Activated T-helper 17 cell treated with anti-CD3 and anti-CD28 coated beads, Interleukin-2, amount 50 U/mL, for 72 hours (primary cell): ENCODE measurements at places on chromosomes 6 and 20. TPM values are rescaled to one million over a fixed set of nuclear protein-coding genes. Genes with fewer than 3 reads are reported as not detected.
A peak's percentile ranks its signal among the peaks of the same experiment; 100 is the strongest.

GRCh38 chr6:41780551-41781365, at the start of gene PRICKLE4:
TSS of gene PRICKLE4 (plus strand) at chr6:41780782. CDS start at chr6:41783474, 2,692 bp downstream.
- ATAC-seq, result no peak

- ATAC-seq, result no peak
Observed at GRCh38 chr6:144284478-144284782, 705 bp upstream of the UTRN start.

- no peak for ATAC-seq
Observed at GRCh38 chr6:80091506-80091905, 15.0 kb upstream of the BCKDHB start.

BEND6 gene
- not detected for total RNA-seq

GRCh38 chr20:9400171-9401025, 114.0 kb upstream of the LAMP5 start:
- ATAC-seq, result no peak

RAE1 gene
- total RNA-seq, result 48.3 TPM

PGC gene
- not detected for total RNA-seq

C20orf141 gene
- not detected for total RNA-seq

GPX5 gene
- total RNA-seq, result not detected

GRCh38 chr6:35970181-35970580, 49.3 kb upstream of the SRPK1 start:
- ATAC-seq, result peak; percentile 24

DNA sequence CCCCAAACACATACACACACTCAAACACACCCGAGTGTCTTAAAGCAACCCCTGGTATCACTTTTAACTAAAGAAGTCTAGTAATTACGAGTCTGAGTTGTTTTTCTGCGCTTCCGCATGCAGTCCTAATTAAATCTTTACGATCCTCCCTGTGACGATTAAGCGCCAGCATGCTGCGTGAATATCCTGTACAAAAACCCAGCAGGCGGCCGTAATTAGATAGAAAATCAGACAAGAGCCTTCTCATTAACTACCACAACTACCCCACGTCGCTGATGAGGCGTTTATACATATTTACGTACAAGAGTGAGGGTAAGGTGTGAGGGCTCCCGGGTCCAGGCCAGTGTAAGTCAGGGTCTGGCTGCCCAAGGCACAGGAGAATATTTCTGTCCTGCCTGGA, 8.1 kb downstream of the TFAP2B start:
- no peak for ATAC-seq

- ATAC-seq, result no peak
Observed at GRCh38 chr6:49919935-49920644, 43.9 kb downstream of the DEFB114 start.

- ATAC-seq, result no peak
Observed at GRCh38 chr6:106048336-106048735, 37.8 kb upstream of the PRDM1 start.

C20orf202 gene
- not detected for total RNA-seq

- ATAC-seq, result no peak
Observed at GRCh38 chr6:116373940-116374339, 3.2 kb downstream of the DSE start.

MICA gene
- 16.2 TPM for total RNA-seq

GRCh38 chr6:80173411-80173810, 66.9 kb downstream of the BCKDHB start:
- ATAC-seq, result no peak

TPX2 gene
- total RNA-seq, result 142 TPM

GRCh38 chr6:144644776-144645175, 359.6 kb downstream of the UTRN start:
- ATAC-seq, result no peak

DNA sequence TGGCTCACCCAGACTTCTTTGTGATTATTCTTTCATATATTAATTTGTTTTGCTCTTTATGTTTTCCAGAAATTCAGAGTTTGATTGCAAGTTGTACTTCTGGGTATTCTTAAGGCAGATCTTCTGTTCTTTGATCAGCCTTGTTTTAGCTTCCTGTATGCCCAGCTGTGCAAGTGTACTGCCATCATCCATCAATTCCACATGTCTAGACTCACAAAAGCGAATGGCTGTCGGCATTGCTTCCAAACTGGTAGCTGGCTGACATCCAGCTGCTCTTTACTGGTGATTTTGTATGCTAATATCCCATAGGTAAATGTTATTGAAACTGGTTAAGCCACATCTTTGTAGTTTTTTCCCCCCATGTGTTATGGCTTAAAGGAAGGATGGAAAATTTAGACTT, 1084.8 kb upstream of the CITED2 start:
- ATAC-seq, result no peak
